ENCODE measurements at places on chromosomes 1 and 21.

DNA sequence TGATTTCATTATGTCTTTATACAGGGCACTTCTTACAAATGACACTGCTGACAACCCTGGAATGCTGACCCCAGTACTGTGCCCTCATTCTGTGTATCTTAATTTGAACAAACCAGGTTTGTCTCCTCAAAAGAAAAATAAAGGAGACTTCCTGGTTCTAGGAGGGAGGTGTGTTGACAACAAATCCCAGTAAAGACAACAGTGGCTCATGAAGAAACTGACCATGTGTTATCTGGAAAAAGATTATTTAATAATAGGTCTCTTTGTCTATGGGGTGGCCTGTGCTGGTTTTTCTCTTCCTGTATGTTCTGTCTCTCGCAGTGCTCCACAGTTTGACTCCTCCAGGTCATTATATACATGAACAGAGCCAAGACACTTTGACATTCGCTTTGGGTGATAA lies 454.6 kb downstream of the LMO4 start:
- no peak for DNase-seq

DNA sequence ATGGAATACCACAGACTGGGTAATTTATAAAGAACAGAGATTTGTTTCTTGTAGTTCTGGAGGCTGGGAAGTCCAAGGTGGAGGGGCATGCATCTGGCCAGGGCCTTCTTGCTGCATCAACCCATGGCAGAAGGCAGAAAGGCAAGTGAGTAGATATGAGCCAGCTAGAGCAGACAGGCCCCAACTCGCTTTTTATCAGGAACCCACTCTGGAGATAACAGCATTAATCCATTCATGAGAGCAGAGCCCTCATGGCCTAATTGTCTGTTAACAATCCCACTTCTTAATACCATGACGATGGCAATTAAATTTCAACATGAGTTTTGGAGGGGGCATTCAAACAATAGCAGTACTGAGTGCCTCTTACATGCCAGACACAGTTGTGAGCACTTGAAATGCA lies 87.2 kb upstream of the SOX13 start:
- peak; percentile 29 for DNase-seq

GRCh38 chr1:51605961-51606723 lies 10.8 kb upstream of the OSBPL9 start:
- no peak for DNase-seq

DNA sequence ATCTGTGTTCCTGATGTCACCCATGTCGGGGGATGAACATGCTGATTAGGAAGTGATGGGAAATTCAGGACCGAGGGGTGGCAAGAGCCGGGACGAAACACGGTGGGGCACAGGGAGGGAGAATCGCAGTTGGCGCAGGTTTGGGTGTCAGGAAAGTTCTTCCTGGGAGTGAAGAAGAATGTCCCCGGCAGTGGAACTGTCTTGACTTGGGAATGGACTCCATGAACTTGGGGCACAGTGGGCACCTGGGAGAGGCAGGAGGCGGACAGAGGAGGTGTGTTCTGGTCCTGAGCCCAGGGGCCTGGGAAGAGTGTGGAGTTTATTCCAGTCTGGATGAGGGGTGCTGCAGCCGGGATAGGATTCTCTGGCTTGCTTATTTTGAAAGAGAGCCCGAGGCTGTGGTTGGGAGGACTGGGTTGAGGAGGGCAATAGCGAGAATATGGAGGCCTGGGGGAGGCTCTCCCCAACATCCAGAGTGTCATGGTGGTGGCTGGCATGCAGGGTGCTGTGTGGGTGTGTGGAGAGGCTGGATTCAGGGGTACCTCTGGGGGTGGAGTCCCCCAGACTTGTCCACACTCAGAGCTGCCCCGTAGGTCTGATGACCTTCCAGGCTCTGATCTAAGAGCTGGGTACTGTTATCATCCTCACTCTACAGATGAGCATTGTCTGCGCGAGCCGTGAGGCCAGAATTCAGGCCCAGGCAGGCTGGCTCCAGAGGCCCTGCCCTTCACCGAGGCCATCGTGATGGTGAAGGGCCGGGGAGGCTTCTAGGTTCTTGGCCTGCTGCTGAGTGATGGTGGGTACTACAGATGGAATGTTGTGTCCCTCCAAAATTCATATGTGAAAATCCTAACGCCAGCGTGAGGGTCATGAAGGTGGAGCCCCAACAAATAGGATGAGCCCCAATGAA lies 274.5 kb upstream of the C1orf174 start:
- no peak for DNase-seq

DNA sequence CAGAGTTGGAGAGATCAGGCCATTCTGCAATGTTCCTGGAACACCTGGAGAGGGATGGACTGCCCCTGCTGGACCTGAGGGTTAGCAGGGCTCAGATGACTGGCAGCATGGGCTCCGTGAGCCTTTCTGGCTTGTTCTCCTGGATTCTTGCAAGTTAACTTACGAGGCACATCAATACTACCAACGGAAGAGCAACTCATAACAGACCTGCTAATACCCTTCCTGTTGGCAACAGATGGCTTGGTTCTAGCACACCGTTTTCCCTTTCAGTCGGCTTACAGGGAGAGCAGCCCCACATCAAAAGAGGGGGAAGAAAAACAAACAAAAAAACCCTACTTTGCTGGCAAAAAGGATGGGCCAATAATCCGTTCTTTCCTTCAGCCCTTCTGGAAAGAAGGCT lies 47.9 kb downstream of the SLC66A1 start:
- no peak for DNase-seq

DNA sequence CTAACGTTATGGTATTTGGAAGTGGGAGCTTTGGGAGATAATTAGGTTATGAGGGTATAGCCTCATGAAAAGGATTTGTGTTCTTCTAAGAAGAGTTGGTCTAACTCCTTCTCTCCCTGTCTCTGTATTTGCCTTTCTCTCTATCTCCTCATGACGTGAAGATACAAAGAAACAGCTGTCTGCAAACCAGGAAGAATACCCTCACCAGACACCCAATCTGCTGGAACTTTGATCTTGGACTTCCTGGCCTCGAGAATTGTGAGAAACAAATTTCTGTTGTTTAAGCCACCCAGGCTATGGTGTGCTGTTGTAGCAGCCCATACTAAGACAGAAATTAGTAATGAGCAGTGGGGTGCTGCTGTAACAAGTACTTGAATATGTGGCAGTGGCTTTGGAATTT lies 16.1 kb downstream of the C1orf141 start:
- no peak for DNase-seq

DNA sequence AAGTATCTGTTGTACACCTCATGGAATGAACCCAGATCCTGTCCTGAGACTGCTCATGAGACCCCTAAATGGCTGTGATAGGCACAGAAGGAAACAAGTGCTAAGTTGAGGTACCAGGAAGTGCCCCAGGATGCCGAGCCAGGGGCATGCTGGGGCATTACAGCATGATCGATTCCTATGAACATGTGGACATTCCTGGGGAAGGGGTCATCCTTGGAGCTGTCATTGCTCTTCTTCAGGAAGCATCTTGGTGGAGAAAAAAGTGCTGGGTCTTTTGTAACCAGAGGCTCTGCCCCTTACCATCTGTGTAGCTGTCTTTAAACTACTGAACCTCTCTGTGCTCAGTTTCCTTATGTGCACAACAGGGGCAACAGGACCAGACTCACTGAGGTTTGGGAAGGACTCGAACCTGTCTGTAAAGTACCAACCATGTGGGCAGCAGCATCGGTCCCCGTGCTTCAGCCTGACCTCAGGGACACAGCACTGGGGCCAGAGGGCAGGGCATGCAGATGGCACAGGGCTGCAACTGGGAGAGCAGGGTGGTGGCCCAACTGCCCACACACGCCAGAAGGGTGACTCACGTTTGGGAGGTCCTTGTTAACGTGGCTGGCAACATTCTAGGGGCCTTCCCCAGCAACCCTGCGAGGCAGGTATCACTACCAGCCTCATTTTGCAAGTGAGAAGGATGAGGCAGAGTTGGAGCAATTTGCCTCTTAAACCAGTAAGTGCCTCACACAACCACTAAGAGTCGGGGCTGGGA lies 142.3 kb upstream of the EDN2 start:
- DNase-seq, result no peak

- DNase-seq, result no peak
These were observed 25.5 kb downstream of the TNR start for GRCh38 chr1:175717610-175718540.

GRCh38 chr1:25587290-25587689 lies 29.3 kb upstream of the MAN1C1 start:
- no peak for DNase-seq
